ENCODE measurements at places on chromosomes 13 and 19.
A peak's percentile ranks its signal among the peaks of the same experiment; 100 is the strongest.

DNA sequence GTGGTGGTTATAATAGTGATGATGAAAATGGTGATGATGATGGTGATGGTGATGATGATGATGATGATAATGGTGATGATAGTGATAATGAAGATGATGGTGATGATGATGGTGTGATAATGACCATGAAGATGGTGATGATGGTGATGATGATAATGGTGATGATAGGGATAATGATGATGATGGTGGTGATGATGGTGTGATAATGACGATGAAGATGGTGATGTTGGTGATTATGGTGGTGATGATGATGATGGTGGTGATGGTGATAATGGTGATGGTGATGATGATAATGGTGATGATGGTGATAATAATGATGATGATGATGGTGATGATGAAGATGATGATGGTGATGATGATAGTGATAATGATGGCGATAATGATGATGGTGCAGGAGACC is 1.6 kb downstream of the ADGRE1 start:
- DNase-seq = no peak

- no peak for DNase-seq
These were observed 2.2 kb downstream of the ARHGAP45 start for GRCh38 chr19:1069009-1069779.

DNA sequence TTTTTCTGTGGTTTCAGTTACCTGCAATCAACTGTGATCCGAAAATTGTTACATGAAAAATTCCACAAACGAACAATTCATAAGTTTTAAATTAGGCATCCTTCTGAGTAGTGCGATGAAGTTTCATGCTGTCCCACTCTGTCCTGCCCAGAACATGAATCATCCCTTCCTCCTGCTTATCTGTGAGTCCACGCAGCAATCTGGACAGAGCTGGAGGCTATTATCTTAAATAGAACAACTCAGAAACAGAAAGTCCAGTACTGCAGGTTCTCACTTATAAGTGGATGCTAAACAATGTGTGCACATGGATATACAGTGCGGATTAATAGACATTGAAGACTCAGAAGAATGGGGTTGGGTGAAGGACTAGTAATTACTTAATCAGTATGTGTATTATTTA is 583.7 kb upstream of the SPRY2 start:
- no peak for DNase-seq

- no peak for DNase-seq
These were observed 50.0 kb upstream of the CALM3 start for GRCh38 chr19:46551164-46551563.

DNA sequence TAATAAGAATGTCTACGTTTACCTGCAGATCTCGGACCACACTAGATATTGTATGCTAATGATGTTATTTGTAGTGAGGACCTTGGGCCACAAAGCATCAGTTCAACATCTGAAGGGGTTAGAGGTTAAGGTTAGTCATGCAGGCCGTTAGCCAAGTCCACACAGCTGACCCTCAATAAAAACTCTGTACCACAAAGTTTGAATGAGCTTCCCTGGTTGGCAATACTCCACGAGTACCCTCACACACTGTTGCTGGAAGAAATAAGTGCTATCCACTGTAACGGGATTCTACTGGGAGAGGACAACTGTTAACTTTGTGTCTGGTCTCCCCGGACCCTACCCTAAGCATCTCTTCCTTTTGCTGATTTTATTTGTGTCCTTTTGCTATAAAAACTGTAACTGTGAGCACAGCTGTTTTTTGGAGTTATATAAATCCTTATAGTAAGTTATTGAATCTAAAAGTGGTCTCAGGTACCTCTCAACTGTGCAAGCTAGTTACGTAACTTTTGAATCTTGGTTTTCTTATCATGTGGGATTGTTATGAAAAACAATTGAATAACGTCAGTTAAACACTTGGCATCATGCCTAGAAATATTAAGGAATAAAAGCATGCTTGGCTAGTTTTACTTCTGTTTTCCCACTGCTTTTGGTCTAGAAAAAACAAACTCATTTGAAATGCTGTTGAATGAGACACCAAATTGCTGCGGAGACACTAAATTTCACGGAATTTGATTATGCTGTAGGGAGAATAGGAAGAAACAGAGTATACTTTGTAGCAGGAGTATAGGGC is 181.5 kb downstream of the DNAJC3 start:
- no peak for DNase-seq

DNA sequence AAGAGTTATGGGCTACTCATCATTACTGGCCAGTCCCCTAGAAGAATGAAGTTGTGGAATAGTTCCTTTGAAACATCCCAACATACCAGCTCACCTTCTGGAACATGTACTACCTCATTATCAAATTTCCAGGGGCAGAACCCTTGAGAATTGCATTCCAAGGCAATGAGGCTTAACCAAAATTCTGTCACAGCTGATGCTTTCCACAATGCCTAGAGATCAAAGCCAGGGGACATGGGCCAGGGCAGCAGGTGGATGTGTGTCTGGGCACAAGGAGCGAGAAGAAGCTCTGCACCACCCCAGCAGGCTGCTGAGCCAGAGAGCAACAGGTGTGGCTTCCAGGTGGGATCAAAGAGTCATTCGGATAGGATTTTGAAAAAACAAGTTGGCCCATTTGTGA is 362.1 kb downstream of the EFNB2 start:
- peak; percentile 7 for DNase-seq

DNA sequence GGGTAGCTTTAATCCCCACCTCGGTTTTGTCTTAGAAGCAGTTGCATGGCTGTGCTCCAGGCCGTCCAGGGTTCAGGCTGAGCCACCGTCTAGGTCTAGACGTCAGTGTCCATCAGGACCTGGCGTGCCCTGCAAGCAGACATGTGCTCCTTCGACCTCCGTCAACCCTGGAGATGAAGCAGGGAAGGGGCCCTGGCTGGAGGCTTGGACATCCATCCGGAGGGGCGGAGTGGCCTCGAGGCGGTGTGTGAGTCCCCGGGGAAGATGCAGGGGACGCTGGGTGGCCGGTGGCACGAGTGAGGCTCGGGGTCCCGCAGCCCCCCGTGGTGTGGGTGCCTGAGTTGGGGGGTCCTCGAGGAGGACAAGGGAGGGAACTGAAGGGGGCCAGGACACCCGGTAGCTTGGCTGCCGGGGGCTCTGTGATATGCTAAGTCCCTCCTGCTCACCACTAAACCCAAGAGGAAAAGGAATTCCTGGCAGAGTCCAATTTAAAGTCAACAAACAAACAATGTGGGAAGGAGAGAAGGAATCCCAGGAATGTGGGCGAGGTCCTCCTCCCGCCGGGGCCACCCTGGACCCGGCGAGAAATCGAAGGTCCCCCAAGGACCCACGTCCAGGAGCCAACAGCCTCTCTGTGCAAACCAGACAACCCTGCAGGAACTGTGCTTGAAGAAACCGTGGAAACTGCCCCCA is 14.9 kb upstream of the PTBP1 start:
- peak; percentile 76 for DNase-seq

DNA sequence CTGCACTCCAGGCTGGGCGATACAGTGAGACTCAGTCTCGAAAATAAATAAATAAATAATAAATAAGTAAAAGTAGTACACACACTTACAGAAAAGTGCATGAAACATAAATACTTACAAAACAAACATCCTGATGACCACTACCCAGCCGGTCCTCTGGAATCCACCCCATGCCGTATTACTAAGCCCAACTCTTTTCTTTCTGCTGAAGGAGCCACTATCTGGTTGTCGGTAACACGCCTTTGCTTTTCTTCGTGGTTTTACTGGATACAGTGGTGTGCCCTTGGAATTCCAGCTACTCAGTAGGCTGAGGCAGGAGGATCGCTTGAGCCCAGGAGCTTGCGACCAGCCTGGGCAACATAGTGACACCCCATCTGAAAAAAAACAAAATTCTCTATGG is 39.4 kb downstream of the CELF5 start:
- no peak for DNase-seq

GRCh38 chr19:38723606-38723965 is 20.7 kb downstream of the CAPN12 start:
- no peak for DNase-seq

DNA sequence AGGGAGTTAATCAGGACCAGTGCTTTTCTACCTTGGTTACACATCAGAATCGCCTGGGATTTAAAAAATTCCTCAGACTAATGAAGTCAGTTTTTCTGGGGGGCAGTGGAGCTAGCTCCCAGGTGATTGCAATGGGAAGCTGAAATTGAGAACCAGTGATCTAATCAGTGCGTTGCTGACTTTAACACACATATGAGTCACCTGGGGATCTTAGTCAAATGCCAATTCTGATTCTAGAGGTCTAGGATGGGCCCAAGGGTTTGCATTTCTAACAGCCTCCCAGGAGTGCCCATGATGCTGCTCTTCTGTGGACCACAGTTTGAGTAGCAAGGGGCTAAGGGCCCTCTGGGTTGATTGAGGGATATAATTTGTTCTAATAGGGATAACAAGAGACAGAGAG is 54.5 kb downstream of the KL start:
- DNase-seq = no peak

DNA sequence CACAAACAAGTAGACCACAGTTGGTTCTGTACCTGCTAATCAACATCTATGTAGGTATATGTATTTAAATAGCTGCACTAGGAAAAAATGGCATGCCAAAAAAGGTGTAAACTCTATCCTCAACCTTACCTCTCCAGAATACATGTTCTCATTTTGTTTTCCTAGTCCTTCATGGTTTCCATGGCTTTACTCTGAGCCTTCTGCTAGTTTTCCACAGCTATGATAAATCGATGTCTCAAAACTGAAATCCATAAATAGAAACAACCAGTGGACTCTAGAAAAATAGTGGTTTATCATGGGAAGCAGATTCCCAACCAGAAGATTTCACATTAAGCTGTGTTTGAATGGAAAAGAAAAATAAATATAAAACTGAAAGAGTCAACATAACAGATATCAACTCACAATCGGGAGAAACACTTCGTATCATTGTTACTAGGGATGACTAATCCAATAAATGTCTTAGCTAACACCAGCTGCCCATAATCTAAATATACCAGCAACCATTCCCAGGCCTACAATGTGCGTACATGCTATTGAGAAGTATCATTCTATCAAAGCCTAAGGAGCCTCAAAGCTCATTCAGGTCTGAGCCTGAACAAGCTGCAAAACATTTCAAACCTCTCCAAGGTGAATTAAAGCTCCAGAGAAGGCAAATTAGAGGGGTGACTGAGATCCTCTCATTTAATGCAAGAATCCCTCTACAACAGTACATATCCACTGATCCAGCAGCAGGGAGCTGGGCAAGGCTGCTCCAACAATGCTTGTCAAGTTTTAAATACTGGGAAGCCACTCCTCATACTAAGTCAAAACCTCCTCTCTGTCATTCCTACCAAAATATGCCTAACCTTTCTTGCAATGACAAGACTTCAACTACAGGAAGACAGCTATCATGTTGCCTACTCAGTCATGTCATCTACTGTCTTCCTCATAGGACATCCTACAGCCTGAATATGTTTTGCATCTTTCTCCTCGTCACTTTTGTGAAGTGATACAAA is 90.2 kb downstream of the KCTD12 start:
- no peak for DNase-seq
